Caki2 (cell line): ENCODE measurements at places on chromosomes 12 and 14. TPM values are rescaled to one million over a fixed set of nuclear protein-coding genes. Genes with fewer than 3 reads are reported as not detected.

The OTUB2 gene
- total RNA-seq = 2.9 and 3.2 TPM in 2 replicates

The DAO gene
- not detected in 2 replicates for total RNA-seq

The NPFF gene
- not detected in 2 replicates for total RNA-seq

The NEMP1 gene
- total RNA-seq = 23.1 and 23.8 TPM in 2 replicates

The TMEM253 gene
- total RNA-seq = 0.20 TPM in 1 of 2 replicates, not detected in the other

The CLEC1A gene
- total RNA-seq = not detected in 2 replicates

The SALL2 gene
- total RNA-seq = 2.3 and 5.0 TPM in 2 replicates

The KRT4 gene
- total RNA-seq = 2.0 and 2.5 TPM in 2 replicates

The RIMKLB gene
- 12.4 and 12.6 TPM in 2 replicates for total RNA-seq

The SVOP gene
- not detected in 2 replicates for total RNA-seq

The LRRC10 gene
- not detected in 2 replicates for total RNA-seq

The DDX24 gene
- total RNA-seq = 89.6 and 108 TPM in 2 replicates

The FOXN4 gene
- not detected in 2 replicates for total RNA-seq

The BEST3 gene
- 0.12 and 0.54 TPM in 2 replicates for total RNA-seq

The NINJ2 gene
- total RNA-seq = not detected in 2 replicates

The BICDL1 gene
- 15.9 and 21.3 TPM in 2 replicates for total RNA-seq

The GPRC5D gene
- not detected in 2 replicates for total RNA-seq

The IAPP gene
- not detected in 2 replicates for total RNA-seq

The FAM181A gene
- not detected in 2 replicates for total RNA-seq

The ABCD2 gene
- not detected in 2 replicates for total RNA-seq

The MANSC1 gene
- 4.6 and 5.1 TPM in 2 replicates for total RNA-seq

The CHST11 gene
- total RNA-seq = 22.7 and 51.3 TPM in 2 replicates

The BDKRB2 gene
- 0.14 and 0.87 TPM in 2 replicates for total RNA-seq
